Endothelial cell of umbilical vein (primary cell): ENCODE measurements at places on chromosomes 4 and X. TPM values are rescaled to one million over a fixed set of nuclear protein-coding genes. Genes with fewer than 3 reads are reported as not detected.

DNA sequence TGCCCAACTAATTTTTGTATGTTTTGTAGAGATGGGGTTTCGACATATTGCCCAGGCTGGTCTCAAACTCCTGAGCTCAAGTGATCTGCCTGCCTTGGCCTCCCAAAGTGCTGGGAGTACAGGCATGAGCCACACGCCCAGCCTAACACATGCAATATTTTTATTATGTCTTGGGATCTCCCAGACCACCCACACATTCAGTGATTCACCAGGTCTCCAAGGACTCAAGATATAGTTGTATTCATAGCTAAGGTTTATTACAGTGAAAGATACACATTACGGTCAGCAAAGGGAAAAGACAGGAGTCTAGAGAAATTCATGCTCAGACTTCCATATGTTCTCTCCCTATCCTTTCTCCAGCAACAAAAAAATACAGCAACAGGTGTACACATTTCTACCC is 25.5 kb upstream of the FAM120C start:
- H3K4me1 ChIP-seq, result no peaks in the 10 kb centered on the region
- DNase-seq, result no peak
- no peaks in the 10 kb centered on the region for H3K36me3 ChIP-seq
- no peaks in the 10 kb centered on the region for H3K27me3 ChIP-seq
- no peak overlapping the region for H3K27ac ChIP-seq

- no peak for DNase-seq
- H3K4me1 ChIP-seq, result no peaks in the 10 kb centered on the region
- no peaks in the 10 kb centered on the region for H3K27me3 ChIP-seq
- H3K27ac ChIP-seq, result no peak overlapping the region
These were observed 162.2 kb downstream of the BCOR start for GRCh38 chrX:39935411-39936064.

DNA sequence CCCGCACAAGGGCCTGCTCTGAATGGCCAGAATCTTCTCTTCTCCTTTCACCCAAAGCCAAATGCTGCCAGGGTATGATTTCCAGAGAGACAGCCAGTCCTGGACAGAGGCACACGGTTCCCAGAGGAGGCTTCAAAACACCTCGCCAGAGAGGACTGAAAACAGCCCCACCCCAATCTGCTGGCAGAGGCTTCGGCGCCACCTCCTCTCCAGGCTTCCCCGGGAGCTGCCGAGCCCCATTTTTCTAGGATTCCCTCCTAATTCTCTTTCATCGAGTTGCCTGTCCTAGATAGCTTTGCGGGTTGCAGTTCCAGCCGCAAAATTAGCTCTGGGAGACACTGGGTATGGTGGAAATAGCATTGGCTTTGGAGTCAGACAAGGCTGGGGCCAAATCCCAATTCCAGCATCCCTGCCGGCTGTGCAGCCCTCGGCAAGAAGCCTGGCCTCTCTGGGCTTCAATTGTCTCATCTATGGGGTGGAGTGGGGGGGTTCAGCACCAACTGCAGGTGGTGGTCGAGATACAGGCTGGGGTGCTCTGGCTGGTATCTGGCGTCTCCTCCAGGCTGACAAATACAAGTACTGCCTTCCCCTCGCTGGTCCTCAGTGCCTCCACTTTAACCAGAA is 22.6 kb downstream of the PPP2R2C start:
- no peaks in the 10 kb centered on the region for H3K27me3 ChIP-seq
- no peaks in the 10 kb centered on the region for H3K4me1 ChIP-seq
- H3K36me3 ChIP-seq, result no peaks in the 10 kb centered on the region
- DNase-seq, result no peak
- H3K27ac ChIP-seq, result no peak overlapping the region

GRCh38 chrX:145068450-145068849 is 178.9 kb upstream of the SPANXN1 start:
- H3K36me3 ChIP-seq, result no peaks in the 10 kb centered on the region
- no peaks in the 10 kb centered on the region for H3K27me3 ChIP-seq
- H3K4me1 ChIP-seq, result no peaks in the 10 kb centered on the region
- DNase-seq, result no peak

CT45A2 gene
- polyA plus RNA-seq, result not detected in 2 replicates

ATP8A1 gene
- 0.48 and 0.97 TPM in 2 replicates for polyA plus RNA-seq

ANXA10 gene
- not detected in 2 replicates for polyA plus RNA-seq
